NCI-H2081 treated with DMSO at 0.1 percent for 48 hours (cell line): ENCODE measurements at places on chromosomes 16 and 17.

- no peak for DNase-seq
Measured at GRCh38 chr17:8662076-8662831, 31.7 kb upstream of the MYH10 start.

DNA sequence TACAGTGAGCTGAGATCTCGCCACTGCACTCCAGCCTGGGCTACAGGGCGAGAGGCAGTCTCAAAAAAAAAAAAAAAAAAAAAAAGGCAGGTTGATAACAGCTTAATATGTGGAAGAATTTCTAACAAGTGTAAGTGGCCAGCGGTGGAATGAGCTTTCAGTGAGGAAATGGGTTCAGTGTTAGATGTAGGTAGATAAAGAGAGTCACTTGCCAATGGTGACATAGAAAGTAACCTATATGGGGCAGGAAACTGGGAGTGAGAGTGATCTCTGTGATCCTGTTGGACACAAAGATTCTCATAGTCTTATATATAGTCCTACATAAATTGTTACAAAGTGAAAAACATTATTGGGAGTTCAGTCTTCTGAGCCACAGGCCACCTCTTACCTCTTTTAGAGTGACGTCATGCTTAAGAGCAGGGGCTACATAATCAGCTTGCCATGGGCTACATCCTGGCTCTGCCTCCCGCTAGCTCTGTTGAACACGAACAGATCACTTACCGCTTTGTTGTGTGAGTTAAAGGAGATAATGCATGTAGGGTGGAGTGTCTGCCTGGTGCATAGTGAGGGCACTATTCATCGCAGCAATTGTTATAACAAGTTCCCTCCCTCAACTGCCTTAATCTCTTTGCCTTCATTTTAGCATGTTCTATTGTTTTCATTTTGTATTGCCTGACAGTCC is 110.2 kb upstream of the ELAC2 start:
- no peak for DNase-seq

- no peak for DNase-seq
Measured at GRCh38 chr17:70642059-70642458, 472.7 kb downstream of the KCNJ2 start.

- no peak for DNase-seq
Measured at GRCh38 chr17:54860617-54861470, 39.8 kb upstream of the TOM1L1 start.

GRCh38 chr16:89150981-89151380 is 20.6 kb upstream of the CDH15 start:
- DNase-seq, result no peak

- DNase-seq, result no peak
Measured at GRCh38 chr17:81340607-81341515, 45.8 kb upstream of the SLC38A10 start.

DNA sequence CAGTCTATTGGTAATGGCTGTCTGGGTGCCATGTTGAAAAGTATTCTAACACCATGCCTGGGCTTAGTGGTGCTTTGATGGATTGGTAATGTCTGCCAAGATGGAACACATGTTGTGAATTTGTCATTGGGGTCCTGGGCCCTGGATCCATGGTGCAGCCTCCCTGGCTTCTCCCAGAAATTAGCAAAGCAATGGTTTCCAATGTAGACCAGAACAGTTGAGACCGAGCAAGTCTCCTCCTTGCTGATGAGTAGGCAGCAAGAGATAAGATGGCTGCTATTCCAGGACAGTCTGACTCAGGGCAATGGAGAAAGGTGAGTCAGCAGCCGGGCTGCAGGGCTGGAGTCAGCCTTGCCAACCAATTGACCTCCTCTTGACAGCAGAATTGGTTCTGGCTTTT is 30.8 kb downstream of the GPR139 start:
- DNase-seq, result no peak

GRCh38 chr17:56881685-56882295 is 32.1 kb downstream of the TRIM25 start:
- no peak for DNase-seq

DNA sequence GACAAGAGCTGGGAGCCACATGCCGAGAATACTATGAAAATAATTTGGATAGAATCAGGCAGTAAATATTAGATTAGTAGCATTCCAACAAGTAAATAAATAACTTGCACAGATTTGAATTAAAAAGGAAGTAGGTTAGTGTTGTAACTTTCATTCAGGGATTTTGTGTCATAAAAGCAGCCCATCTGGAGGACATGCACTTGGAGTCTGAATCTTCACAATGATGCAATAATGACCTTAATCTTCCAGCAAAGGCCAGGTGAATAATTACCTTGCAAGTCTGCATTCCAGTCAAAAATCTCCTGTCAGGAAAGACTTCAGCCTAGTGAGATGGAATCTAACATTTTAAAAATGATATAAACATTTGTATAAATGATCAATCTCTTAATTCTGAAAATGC is 518.1 kb downstream of the KCNJ2 start:
- DNase-seq, result no peak

DNA sequence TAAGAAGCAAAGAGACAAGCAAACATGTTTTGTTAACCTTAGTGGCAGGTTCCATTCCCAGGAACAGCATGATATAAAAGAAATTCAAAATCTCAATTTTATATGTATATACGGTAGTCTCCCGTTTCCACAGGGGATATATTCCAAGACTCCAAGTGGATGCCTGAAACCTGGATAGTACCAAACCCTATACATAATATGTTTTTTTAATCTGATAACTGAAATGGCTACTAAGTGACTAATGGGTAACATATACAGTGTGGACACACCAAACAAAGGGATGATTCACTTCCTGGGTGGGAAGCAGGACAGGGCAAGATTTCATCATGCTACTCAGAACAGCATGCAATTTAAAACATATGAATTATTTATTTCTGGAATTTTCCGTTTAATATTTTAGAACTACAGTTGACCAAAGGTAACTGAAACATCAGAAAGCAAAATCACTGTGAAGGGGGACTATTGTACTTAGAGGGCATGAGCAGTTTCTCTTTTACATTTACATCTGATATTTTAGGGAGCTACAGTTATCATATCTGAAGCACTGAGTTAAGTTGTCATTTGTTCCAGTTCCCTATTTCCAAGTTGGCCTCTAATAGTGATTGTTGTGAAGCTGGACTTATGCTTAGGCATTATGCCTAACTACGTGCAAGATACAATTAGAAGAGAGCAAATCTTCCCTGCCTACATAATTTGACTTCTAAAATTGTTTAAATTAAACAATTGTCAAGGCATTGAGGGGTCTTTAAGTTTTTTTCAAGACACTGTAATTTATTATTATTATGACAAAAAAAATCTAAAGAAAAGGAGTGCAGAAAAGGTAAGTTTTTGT is 34.1 kb upstream of the ABCA6 start:
- DNase-seq, result no peak
